ENCODE measurements at places on chromosomes 1 and 21. TPM values are rescaled to one million over a fixed set of nuclear protein-coding genes. Genes with fewer than 3 reads are reported as not detected.

The VSIG8 gene
- not detected for total RNA-seq

The LRRC53 gene
- not detected for total RNA-seq

The LCA5L gene
- total RNA-seq: 0.41 TPM

GRCh38 chr1:59198564-59198963, 98.3 kb upstream of the FGGY start:
- peak; percentile 39 for DNase-seq
